Chondrocyte (in vitro differentiated cells): ENCODE measurements at places on chromosomes 5 and 9. TPM values are rescaled to one million over a fixed set of nuclear protein-coding genes. Genes with fewer than 3 reads are reported as not detected.

DNA sequence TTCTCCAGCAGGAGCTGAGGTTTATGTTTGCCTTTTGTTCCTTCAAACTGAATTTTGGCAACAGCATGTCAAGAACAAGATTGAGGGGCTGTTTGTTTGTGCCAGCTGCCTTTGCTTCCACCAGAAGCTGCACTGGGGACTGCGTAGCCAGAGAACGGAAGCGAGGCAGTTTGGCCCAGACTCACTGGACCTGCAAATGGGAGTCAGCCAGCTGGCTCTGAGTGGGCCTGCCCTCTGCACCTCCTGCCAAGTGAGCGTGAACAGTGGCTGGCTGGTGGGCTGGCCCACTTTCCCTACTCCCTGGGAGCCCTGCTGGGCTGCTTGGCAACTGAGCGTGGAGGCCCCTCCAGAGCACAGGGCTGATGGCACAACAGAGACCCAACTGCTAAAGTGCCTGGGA lies 111.6 kb downstream of the GALNT10 start:
- no peak for DNase-seq

GRCh38 chr5:154580422-154580821 lies 102.4 kb upstream of the HAND1 start:
- DNase-seq = no peak

GRCh38 chr5:134943547-134943946 lies 24.2 kb upstream of the CATSPER3 start:
- no peak for DNase-seq

DNA sequence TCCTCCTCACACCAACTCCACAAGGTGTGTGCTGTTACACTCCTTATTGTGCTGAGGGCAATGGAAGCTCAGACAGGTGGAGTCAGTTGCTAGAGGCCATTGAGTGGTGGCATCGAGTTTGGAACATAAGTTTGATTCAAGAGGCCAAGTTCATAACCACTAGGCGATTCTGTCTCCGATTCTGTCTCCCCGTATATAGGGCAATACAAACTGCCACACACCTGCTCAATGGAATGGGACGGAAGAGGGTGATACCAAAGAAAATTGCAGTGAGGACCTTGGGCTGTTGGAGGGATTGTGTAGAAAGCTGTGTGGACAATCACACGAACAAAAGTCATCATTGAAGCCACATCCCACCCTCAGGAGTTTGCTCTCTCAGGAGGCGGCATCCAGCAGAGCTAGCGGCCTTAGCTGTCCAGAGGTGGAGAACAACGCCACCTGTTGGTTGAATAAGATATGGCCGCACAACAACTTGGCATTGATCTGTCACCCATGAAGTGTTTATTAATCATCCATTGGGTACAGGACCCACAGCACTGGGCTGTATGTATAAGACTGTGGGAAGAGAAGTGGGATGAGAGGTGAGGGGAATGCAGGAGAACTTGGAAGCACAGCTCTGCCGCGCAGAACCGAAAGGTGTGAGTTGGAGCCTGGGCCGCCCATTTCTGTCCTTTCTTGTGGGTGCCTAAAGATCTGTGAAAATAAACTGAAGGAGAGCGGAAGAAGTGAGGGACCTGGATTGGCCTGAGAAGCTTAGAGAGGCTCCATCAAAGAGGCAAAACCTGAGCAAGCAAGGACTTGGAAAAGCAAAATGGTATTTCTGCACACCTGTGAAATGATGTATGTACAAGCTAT lies 16.1 kb upstream of the NEUROG1 start:
- DNase-seq = no peak

- DNase-seq = no peak
Observed at GRCh38 chr9:125430161-125431011, 168.8 kb downstream of the GAPVD1 start.

DNA sequence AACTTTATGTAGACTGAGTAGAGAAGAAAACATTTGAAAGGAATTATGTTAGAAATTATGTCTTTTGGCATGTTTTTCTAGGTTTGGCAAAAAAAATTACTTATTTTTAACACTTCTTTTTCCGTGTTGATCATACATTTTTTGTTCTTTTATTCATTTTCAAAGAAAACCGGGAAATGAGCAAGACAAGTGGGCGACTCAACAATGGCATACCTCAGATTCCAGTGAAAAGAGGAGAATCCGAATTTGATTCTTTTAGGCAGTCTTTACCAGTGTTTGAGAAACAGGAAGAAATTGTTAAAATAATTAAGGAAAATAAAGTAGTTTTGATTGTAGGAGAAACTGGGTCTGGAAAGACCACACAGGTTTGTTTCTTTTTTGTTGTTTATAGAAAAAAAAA lies 12.9 kb downstream of the YTHDC2 start:
- no peak for DNase-seq

DNA sequence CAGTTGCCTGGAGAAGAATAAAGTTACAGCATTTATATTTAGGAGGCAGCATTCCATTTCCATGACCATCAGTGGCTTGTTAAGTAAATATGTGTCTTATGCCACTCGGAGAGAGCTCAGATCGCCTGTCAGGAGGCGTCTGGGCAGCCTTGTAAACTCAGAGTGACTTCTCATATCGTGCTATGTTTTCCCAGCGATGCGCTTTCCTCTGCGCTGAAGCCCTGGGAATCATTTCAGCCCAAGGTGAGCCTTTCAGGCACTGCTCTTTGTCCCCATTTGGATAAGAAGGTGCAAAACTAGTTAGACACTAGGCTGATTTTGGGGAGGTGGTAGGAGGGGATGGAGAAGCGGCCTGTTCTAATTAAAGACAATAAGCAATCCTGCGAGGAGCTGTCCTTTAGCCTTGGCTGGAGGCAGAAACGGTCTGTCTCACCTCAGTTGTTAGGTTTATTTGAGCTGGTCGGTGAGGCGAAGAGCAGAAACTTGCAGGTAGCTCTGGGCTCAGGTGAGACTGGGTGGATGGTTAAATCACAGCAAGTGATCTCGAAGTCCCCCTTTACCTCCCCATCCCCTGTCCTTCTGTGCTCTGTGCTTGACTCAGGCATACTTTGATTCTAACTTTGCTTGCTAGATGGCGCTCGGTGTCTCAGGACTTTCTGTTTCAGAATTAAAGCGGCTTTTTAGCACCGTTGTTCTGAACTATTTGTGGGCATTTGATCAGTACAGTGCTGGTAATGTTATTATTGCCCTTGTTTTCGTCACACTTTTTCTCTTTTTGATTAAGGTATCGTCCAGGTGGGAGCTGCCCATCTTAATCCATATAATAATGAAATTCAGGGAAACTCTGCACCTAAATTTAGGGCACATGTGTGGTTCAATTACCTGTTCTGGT lies 24.6 kb downstream of the NR2F1 start:
- DNase-seq = no peak

DNA sequence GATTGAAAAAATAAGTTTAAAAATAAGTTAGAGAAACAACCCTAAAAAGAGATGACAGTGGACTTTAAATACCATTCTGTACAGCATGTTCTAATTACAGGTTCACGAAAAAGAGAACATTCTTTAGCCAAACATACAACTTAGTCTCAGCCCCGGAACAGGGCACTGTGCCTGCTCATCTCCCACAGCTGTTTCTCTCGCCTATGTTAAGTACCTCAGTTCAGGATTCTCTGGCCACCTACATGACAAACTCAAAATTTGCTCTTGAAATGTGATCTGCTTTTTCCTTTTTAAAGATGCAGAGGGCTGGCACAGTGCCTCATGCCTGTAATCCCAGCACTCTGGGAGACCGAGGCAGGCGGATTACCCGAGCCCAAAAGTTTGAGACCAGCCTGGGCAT lies 52.3 kb downstream of the MYO10 start:
- no peak for DNase-seq

The CEMIP2 gene
- total RNA-seq = 23.3 to 24.4 TPM (median 23.7 TPM) in 3 replicates

The PCDHGC3 gene
- total RNA-seq = 68.9 to 91.8 TPM (median 90.8 TPM) in 3 replicates

The TMEM174 gene
- total RNA-seq = not detected in 3 replicates

The C5orf58 gene
- not detected in 3 replicates for total RNA-seq
